ENCODE measurements at places on chromosomes 4 and X.

DNA sequence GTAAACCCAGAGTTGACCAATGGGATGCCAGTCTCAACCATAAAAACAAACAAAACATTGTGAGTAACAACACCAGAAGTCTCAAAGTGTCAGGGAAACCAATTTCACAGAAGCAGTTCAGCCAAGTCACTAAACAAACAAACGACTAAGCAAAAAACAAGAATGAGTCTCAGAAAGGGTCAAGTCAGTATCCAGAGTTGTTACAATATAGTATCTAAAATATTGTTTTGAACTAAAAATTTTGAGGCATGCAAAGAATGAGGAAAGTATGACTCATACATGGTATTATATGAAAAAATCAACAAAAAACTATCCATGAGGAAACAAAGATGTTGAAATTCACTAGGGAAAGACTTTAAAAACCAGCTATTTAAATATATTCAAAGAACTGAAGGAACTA is 70.6 kb downstream of the AR start:
- DNase-seq, result no peak

DNA sequence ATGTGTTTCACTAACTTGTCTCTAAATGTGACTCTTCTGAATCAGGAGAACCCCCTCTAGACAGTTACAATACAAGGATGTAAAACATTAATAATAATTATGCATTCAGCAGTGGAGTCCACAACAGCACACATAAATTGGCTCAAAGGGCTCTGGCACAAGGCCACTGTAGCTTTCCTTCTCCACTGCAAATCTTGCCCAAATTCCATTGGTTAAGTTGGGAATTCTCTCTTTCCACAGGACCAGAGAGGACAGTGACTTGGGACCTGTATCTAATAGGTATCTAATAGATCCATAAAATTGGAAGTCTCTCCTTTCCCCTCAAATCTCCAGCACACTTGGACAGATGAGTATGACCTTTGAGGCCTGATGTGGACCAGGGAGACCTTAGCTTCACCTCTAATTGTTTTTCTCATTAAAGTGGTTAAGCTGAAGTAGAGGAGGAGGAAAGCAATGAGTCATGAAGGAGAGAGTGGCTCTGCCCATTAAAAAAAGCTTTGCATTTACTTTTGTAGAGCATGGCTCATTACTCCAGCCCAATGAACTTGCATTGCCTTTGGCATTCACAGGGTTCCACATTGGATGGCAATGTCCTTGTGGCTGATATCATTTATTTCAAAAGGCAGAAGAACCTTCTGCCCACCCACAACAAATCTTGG is 72.3 kb upstream of the SH3RF1 start:
- no peak for DNase-seq

DNA sequence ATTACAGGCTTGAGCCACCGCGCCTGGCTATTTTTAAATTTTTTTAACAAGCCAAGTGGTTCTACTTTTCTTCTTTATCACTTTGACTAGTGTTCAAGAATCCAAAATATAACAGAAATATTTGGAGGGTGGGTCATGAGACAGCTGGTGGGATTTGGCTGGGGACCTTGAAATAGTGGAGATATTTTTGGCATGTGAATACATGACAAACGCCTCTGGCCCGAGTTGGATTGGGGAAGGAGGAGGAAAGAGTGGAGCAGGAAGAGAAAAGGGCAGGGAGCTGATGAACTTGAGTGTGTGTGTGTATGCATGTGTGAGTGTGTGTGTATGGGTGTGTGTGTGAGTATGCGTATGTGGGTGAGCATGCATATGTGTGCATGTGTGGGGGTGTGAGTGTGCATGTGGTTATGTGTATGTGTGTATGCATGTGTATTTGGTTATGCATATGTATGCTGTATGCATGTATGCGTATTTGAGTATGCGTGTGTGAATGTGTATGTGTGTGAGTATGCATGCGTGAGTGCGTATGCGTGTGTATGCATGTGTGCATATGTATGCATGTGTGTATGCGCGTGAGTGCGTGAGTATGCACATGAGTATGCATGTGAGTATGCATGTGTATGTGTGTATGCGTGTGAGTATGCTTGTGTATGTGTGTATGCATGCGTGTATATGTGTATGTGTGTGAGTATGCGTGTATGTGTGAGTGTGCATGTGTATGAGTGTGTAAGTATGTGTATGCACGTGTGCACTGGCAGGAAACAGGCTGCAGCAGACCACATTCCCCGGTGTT is 49.6 kb downstream of the JADE1 start:
- no peak for DNase-seq

GRCh38 chrX:98067611-98068010 is 1183.9 kb downstream of the RPA4 start:
- no peak for DNase-seq

DNA sequence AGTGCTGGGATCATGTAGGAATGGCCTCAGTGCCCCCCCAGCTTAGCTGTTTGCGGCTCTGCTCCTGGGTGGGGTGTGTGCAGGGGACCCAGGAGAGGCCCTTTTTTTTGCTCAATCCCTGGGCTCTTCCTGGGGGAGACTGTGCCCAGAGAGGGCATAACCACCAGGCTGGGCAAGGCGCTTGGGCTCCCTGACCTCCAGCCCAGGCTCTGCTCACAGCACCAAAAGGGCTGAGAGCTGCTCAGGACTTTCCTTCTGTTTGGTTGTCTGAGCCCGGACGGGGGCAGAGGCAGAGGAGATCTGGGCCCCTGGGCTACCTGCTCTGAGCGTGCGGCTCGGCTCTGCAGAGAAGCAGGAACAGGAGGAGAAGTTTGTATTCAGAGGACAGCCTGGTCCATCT is 64.7 kb downstream of the PSAPL1 start:
- DNase-seq, result no peak

DNA sequence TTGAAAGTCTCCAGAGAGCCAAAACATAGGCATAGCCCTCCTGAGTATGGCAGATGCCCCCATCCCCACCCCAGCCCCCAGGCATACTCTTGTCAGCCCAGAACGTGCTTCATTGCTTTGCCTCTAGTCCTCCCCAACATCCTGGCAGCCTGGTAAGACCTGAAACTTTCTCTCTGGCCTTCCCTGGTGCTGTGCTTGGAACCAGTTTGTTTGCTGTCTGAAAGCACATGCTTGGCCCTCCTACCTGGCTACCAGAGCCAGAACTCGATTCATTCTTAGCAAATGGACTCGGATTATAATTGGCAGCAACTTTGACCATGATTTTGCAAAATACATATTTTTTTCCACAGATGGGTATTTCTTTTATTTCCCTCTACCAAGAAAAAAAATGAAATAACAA is 248.1 kb downstream of the USP46 start:
- DNase-seq, result no peak

- no peak for DNase-seq
Measured at GRCh38 chrX:123277347-123277746, 93.3 kb downstream of the GRIA3 start.

DNA sequence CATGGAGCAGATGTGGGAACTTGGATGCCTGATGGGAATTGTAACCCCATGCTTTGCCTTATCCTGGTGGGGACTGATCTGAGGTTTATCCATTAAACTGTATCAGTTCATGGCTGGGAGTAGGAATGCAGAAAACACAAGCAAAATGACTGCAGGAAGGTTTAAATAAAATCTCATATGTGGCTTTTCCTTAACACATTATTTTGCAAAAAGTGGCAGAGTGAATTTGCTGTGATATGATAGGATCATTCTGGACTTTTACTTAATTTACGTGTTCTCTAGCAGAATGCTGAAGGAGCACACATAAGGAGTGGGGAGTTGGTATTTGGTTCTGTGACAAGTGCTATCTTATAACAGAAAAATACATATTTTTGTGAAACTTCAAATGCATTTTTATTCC is 34.8 kb downstream of the REPS2 start:
- DNase-seq, result no peak

- no peak for DNase-seq
Measured at GRCh38 chr4:145541346-145541745, 59.7 kb downstream of the SMAD1 start.

DNA sequence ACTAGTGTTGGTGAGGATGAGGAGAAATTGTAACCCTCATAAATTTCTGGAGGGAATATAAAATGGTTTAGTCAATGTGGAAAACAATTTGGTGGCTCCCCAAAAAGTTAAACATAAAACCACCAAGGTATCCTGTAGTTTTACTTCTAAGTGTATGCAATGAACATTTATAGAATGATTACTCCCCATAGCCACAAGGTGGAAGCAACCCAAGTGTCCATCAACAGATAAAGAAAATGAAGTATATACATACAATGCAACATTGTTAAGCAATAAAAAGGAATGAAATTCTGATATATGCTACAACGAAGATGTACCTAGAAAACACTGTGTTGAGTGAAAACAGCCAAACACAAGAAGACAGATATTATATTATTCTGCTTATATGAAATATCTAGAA is 569.1 kb upstream of the GRID2 start:
- no peak for DNase-seq

DNA sequence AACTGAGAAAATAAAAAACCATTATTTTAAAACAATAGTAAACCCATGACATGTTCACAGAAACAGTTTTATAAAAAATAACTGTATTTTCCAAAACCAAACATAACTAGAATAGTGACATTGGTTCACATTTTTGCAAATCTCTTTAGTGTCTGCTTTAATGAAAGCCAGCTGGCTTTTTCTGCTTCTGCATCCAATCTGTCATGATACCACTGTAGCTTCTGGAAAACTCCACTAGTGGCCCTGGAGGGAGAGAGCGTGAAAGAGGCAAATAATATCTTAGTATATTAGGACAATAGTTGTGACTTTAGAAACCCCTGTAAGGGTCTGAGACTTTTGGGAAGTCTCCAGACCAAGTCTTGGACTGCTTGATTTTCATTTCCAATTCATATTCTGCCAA is 31.1 kb downstream of the FGFBP1 start:
- DNase-seq, result no peak

GRCh38 chr4:172095161-172095560 is 282.0 kb downstream of the GALNTL6 start:
- DNase-seq, result no peak

DNA sequence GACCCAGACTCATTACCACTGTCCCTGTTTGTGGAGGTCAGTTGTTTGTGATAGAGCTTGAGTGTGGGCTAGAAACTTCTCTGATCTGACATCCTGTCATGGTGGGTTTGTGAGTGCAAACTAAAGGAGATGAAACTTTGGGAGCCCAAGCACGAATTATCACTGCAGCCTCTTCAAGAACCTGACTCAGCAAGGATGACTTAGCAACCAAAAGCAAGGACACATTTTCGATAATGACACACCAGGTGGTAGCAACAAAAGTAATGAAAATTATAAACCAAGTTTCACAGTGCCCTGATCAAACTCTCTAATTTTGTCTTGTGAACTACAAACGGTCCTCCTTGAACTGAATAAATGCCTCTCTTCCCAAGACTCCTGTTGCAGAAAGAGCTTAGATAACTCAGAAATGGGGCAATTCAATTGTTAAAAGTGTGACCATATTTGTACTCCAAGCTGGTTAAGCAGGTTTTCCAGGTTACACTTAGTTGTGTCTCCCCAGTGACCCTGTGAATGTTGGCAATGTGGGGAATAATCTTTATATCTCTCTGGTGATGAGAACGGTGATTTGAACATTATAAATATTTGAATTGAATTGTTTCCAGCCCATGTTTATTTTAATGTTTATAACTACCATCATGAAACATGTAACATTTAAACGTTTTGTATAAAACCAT is 52.6 kb upstream of the ATP8A1 start:
- DNase-seq, result no peak

- no peak for DNase-seq
Measured at GRCh38 chr4:149845743-149846142, 30.1 kb upstream of the IQCM start.

DNA sequence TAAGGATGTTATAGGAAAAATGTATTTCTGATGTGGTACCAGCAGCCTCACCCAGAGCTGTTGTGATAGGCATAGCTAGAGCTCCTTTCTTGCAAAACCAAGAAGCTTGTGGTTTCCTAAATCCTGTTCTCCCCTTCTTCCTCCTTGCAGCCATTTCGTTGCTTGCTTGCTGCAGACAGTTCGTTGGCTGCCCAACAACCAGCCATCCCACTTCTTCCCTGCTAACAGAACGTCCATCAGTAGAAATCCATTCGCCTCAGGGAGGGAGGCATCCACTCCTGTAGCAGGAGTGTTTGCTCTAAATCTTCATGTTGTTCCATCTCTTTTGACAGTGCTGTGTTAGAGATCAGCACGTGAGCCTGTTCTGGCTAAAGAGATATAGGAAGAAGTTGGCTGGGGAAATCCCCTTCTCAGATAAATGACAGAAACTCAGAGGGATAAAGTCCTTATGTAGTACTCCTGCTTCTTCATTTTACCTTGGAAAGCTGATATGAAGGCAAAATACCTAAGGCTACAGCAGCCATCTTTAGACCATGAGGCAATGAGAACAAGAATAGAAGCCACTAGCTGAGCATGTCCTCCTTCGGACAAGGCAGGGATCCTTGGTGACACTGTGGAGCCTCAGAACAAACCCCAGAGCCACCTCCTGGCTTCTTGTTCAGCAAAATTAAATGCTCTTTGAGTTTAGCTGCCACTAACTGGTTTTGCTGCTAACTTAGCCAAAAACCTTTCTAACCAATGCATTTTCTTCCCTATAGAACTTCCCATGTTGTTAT is 68.4 kb upstream of the RELL1 start:
- DNase-seq, result no peak

GRCh38 chrX:7711167-7711566 is 131.8 kb upstream of the VCX start:
- DNase-seq, result no peak

DNA sequence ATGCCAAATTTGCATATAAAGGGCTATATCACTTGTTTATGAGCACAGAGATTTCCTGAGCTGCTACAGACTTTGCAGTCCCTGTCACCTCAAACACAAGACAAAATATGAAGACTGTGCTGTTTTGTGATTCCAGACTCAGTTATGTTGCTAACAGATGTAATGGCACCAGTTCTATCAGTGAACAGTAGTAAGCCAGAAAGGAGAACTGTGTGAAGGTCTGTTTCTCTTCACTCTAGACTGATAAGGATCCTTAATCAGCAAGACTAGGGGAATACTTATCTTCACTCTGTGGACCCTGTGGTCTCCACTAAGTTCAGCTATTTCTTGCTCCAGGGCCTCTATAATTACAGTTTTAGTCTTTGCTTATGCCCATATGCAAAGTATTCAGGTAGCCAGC is 82.7 kb downstream of the ANXA5 start:
- no peak for DNase-seq

DNA sequence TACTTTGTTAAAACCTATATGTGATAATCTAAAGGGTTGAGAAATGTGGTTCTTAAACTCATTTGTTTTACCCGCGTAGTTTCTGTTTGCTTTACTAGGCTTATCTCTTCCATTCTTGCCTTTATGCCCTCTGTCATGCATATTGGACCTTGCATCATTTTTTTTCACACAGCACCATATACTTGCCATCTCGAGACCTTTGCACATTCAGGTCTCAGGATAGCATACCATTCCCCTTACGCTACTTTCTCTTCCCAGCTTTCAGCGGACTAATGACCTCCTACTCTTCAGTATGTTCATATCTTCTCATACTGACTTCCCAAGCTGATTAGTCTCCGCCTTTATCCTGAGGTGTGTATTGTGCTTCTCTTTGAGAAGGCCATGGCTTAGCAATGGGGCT is 40.5 kb downstream of the USP38 start:
- DNase-seq, result no peak

- no peak for DNase-seq
Measured at GRCh38 chrX:46576458-46576857, 2.9 kb downstream of the CHST7 start.

- no peak for DNase-seq
Measured at GRCh38 chr4:150242820-150243458, 164.7 kb downstream of the DCLK2 start.
